ENCODE measurements at places on chromosomes 11 and 22.

DNA sequence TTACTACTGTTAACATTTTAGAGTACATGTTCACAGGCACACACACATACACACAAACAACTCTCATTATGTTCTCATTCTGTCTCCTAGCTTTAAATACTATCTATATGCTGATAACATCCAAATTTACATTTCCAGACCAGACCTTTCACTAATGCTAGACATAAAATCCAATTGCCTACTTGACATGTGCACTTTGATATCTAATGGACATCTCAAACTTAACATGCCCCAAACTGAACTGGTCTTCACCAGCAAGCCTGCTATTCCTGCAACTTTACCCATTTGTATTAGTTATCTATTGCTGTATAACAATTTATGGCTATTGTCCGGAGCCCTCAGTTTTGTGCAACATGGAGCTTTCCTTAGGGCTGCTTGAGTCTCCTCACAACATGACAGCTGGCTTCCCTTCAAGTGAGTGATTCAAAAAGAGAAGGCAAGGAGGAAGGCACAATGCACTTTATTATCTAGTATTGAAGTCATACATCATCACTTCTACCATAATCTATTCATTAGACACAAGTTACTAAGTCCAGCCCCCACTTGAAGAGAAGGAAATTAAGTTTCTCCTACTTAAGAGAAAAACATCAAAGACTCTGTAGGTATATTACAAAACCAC is 3.0 kb downstream of the SLC36A4 start:
- no peak for DNase-seq

GRCh38 chr11:613369-613968 is 2.3 kb downstream of the IRF7 start:
- DNase-seq, result peak; percentile 70

DNA sequence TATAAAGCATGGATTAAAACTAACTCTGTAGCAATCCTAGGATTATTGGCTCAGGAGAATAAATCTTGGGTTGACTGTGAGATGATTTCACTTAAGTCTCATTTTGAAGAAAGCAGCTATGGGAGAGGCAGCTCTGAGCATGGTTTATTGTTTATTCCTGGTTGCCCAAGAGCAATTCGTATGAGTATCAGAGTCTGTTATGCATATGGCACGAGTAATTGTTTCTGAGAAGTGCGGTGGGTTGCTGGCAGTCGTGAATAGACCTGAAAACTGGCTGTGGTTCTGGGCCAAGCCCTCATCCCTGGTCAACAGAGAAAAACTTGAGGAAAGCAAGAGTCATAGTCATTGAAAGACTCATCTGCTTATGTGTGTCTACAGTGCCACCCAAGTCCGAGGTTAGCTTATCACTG is 26.8 kb downstream of the DIXDC1 start:
- DNase-seq, result peak; percentile 26

DNA sequence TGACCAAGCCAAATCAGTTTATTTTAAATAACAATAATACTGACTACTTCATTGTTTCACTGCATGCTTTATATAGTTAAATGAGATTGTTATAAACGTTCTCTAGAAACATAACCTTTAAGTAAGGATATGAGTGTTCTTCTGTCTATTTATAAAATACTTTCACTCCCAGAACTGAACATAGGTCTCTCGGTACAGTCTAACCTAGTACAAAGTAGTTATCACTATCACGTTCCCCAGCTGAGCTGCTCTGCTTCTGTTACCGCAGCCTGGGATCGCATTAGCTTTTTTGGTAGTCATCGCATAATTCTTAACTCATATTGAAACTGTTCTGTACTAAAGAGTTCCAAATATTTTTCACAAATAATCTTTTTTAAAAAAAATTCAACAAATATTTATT is 143.6 kb downstream of the WNT11 start:
- no peak for DNase-seq

DNA sequence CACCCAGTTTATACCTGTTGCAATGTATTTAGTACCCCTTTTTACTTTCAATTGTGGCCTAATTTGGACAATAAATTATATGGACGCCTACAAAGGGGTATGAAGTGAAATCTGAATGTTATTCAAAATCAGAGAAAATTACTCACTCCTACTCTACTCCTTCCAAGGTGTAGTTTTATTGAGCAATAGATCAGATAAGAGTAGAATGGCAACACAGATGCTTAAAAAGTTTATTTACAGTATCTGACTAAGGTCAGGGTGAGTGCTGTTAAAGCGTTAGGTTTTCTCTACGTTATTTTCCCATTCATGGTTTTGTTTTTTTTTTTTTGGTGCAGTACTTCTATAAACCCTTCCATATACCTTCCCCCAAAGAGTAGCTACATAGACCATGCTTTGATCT is 805.6 kb downstream of the KCNA4 start:
- DNase-seq, result no peak

DNA sequence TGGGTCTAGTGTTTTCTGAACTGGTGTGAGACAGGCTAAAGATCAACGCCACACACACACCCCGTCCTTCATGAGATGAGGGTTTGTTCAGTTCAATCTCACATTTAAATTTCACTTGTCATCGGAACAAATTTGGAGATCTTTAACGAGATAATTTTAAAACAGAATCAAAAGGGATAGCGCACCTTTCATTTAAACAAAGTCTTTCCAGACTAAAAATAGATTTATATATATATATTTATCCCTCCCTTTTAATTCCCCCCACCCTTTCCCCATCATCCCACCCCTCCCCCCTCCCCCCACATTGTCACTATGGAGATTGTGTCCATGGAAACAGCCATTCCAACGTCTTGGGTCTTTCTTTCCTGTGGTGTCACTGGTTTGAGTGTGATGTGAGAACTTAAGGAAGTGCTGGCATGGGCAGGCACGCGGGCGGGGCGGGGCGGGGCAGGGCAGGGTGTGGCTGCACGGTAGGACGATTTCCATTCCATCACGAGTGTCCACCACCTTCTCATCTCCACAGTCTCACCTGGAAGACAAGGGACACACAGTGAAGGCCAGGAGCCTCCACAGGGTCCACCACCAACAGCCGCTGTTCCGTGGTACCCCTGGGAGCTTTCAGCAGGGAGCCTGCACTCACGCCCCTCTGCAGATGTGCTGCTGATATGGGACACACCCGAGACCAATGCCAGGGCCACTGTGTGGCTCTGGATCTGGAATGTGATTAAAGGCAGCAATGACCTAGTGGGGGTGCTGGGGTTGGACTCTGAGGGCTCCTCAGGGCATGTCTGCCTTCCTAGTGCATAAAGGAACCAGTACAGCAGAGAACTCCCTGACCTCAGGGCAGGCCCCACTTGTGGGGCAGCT is 30.5 kb upstream of the CYP2D6 start:
- DNase-seq, result no peak

DNA sequence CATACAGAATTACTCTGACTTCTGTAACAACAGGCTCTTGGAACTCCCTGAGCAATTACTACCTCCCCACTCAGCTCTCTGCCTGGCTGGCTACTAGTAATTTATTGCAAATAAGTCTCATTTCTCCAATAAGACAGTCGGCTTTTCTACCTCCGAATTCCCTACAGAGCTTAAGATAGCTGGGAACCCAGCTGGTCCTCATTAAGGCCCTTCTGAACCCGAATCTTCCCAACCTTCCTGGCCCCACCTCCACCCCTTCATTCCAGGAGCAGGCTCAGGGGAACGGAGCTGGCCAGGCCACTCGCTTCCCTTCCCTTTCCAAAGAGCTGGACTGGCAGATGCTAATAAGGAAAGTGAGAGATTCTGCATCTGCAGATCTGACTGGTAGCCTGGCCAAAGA is 21.6 kb downstream of the TMPRSS5 start:
- no peak for DNase-seq

DNA sequence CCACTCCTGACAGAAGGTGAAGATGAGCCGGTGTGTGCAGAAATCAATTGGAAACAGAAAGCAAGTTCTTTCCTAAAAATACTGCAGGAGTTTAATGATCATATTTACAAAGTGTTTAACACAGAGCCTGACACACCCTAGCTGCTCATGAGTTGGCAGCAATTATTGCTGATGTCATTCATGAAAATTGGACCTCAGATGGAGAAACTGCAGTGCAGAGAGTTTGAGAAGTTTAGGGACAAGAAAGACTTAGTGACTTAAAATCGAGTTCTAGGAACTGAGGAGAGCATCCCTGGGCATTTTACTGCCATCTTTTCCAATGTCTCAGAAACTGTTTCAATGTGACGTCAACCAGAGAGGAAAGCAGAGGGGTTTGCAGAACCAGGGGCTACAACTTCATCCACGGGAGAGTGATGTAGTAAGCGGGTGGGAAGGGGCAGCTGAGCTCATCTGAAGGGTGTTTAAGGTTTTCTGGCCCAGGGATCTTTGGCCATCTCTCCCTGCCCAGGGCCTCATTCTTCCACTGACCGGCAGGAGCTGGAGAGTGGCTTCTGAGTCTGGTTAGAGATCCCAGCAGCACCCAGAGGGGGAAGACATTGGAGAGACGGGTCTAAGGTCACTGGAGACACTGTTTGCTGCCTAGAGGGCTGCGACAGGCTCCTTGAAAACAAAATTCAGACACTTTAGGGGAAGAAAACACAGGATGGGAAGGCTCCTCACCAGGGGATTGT is 21.1 kb upstream of the IGLL5 start:
- no peak for DNase-seq

DNA sequence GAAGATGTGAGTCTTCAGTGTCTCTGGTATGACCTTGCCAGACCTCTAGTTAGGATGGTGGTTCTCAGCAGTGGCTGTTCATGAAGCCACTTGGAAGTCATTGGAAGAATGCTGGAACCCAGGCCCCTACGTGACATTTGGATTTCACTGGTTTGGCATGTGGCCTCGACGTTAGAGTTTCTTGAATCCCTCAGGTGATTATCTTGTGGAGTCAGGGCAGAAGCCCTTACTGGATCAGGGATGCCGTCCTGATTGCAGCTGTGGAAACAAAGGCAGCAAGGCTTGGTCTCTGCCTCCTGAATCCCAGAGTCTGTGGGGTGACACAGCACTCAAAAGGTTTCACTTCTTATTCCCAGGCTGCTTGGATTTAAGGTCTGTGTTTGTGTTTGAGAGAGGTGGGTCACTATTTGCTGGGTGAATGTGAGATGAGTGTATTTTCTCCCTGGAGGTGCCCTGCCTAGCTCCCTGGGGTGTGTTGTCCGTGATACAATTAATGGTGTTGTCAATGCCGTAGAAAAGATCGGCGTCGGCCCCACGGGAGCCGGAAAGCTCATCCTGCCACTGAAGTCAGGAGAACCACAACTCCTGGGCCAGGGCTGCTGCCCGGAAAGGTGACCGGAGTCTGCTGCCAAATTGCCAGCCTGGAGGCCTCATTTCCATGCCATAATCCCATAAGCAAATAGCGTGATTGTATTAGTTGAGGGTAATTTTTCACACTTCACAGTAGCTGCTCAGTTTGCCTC is 939.0 kb downstream of the BRD1 start:
- DNase-seq, result no peak

- no peak for DNase-seq
These were observed 1089.3 kb downstream of the FAM181B start for GRCh38 chr11:81644239-81644840.

GRCh38 chr11:16989554-16989953 is 24.7 kb downstream of the PLEKHA7 start:
- no peak for DNase-seq

GRCh38 chr22:35705141-35705540 is 12.5 kb upstream of the APOL5 start:
- no peak for DNase-seq
